Right renal cortex interstitium (tissue), 3 donors: ENCODE measurements at places on chromosomes 4 and X.
A peak's percentile ranks its signal among the peaks of the same experiment; 100 is the strongest.

GRCh38 chrX:118702741-118703140 lies 24.7 kb upstream of the IL13RA1 start:
- no peak for DNase-seq

GRCh38 chr4:105520819-105521790 lies 31.3 kb upstream of the ARHGEF38 start:
- peak; percentile 29 for DNase-seq

DNA sequence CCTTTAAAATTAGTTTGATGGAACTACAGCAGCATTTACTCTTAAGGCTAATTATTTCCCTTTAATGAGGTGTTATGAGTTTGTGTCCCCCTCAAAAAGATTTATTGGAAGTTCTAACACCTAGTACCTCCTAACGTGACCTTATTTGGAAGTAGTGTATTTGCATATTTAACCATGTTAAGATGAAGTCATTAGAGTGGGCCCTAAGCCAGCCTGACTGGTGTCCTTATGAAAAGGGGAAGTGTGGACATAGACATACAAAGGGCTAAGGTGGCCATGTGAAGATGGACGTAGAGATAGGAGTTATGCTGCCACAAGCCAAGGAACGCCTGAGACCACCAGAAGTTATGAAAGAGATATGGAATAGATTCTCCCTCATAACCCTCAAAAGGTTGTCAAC lies 985.4 kb upstream of the INTU start:
- DNase-seq: no peak

DNA sequence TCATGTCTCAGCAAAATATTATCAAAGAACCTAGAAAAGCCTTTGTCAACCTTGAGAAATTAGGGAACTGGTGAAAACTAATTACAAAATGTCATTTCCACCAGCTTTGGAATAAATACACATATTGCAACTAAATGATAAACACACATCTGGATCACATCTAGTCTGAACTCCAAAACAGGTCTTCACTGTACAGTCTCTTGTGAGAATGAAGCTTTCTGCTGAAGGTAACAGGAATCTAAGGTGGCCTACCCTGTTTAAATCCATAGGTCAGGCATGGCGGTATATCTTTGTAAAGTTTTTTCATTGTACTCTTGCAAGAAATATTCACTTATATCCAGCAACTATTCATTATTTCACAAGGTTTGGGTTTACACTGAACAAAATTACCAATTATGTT lies 1.7 kb downstream of the SH3D19 start:
- DNase-seq: no peak

DNA sequence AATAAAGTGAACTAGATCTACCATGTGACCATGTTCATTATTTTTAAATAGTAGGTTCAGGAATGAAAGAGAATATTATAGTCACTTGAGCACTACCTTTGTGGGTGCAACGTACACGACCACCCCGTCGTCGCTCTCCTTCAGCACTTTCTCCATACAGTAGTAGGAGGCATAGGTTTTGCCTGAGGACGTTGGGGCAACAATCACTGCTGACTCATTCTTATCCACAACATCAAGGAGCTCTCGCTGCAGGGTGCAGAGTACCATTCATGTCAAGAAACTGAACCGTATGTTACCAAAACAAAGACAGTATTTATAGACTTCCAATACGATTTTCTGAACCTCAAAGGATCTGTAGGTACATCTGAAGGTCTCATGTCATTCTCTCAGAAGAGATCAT lies 44.7 kb downstream of the DDX60 start:
- no peak for DNase-seq

DNA sequence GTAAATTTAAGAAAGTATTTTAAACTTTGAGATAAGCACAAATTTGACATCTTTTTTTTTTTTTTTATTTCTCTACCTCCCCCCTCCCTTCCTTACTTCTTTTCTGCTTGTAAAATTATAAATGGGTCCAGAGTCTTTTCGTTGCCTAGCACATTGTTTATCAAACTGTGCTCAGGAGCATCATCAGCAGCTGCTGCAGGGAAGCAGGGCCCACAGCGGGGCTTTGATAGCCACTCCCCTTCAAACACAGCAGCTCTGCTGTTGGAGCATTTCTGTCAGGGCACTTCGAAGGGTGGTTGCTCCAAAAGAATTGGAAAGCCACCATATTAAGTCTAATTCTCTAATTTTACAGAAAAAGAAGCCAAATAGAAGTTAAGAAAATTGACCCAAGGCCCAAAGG lies 588.3 kb downstream of the SPRY1 start:
- DNase-seq: no peak

DNA sequence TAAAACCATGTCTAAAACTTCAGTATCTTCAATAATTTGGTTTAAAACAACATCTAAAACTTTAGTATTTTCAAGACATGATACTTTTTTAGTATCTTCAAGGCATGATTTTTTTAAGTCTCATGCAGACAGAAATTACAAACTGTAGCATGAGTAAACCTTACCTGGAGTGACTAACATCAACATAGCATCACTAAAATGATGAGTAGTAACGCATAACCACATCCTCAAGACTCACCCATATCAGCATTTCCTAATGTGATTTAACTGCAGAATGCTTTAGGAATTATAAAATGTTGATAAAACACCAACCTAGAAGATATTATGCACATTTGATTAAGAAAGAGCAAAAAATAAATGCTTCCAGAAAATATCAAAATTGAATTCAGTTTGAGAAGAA lies 19.7 kb upstream of the EDNRA start:
- DNase-seq: no peak

DNA sequence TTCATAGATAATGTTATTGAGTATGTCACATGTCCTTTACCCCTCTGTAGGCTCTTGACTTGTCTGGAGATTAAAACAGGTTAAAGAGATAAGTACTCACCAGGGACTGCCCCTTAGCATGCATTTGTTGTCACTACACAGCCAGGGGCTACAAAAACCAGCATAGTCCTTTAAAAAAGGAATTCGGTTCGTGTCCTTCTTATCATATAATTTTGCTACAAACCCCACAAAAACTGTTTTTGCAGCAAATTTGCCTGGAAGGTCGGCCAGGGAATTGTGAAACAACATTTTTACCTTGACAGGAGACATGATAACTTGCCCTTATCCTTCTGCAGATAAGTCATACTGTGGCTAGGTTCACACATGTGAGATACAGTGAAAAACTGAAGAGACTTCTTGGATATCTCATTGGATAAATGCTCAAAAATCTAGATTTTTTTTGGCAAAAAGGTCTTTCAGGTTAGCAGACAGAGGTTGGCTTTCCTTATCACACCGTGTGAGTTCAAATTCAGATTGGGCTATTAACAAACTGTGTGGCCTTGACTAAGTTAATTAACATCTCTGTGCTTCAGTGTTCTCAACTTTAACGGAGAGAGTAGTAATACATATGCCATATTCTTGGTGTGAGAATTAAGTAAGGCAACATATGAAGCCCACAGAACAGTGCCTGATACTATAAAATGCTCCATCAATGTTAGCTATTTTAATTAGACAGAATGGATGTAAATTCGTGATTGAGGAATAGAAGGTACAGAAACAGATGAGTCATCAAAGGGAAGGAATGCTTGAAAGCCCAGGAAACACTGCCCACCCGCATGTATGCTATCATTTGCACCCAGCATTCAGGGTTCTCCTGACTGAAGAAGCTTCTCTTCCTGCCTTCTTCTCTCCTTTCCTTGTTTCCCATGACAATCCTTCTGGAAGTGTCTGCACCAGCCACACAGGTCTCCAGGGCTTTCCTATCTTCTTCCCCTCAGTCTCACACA lies 30.0 kb downstream of the FAM9C start:
- DNase-seq: no peak

DNA sequence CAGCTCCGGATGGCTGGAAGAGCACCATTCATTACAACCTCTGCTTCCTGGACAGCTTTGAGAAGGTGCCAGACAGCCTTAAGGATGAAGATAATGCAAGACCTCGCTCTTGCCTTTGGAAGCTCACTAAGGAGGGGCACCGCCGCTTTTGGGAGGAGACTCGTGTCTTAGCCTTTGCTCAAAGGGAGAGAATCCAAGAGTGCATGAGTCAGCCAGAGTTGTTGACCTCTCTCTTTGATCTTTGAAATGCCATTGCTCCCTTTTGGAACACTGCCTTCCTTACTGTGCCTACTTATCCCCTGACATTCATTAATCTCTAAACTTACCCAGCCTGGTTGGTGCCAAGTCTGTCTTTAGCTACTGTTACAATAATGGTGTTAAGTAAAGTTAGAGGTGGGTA lies 1.2 kb downstream of the FOXR2 start:
- no peak for DNase-seq

GRCh38 chr4:147707892-147708672 lies 23.8 kb upstream of the ARHGAP10 start:
- DNase-seq: no peak

- DNase-seq: no peak
Measured at GRCh38 chr4:100754751-100755150, 236.9 kb upstream of the EMCN start.

DNA sequence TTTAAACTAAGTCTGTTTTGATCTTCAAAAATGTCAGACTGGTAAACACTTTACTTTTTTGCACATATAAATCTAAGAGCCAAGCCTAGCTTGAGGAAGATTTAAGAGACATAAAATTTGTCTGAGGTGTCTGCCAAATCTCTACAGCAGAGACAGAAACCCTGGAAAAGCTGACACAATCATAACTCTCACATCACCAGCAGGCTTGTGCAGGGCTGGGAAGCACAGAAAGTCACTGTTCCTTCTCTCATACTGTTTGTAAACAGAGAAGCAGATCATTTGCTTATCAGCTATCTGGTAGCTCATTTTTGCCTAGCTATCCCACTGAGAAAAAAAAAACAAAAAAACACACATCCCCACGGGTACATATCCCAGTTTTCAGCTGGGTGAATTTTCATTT lies 7.0 kb downstream of the ENOX2 start:
- DNase-seq: no peak

- DNase-seq: no peak
Measured at GRCh38 chr4:163702736-163703135, 208.2 kb downstream of the TMA16 start.

DNA sequence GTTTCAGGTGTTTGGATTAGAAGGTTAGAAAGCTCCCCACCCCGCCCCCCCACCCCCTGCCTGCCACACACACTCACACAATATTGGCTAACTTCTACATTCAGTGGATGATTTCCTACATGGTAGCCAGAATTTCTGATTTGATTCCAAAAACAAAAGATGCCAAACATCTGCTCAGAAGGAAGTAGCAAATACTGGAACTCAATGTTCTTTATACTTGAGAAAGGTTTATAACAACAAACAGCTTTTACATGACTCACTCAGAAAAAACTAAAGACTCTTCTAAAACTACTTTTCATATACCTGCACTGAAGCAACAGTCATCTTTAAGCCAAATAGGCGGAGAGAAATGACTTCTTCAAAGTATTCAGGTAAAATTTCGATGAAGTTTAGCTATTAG lies 750.5 kb upstream of the POU3F4 start:
- DNase-seq: no peak

- DNase-seq: no peak
Measured at GRCh38 chr4:17236686-17237085, 275.2 kb downstream of the QDPR start.

DNA sequence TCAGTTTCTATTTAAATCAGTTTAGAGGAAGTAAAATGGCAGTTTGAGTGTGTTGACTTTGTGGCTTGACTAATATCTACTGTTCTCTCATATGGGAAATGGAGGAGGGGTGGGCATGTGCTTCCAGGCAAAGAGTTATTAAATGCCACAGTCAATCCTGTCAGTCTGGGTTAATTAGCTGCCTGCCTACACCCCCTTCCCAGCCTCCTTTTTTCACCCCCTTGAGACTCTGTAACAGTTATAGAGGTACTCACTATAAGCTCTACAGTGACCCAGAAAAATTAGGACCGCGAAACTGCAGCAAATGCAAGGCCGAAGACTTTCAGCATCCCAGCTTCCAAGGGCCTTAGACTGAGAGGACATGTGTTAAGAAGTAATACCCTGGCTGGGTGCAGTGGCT lies 165.2 kb downstream of the CORIN start:
- DNase-seq: no peak

DNA sequence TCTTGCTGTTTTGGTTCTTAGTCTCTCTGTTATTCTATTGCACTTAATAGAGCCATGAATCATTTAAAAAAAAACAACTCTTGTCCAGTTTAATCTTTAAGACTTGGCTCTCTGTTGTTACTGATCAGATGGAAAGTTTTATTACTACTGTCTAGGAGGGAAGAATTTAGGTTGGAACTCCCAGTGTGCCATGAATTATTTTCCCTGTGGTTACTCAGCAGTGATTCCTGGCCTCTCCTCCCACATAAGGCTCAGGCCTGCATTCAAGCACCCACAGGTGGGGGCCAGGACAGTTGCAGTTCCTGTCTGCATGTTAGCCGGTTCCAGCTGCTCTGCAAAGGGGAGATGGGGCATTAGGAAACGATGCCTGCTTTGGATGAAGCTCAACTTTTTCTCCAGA lies 29.8 kb upstream of the ESX1 start:
- no peak for DNase-seq

DNA sequence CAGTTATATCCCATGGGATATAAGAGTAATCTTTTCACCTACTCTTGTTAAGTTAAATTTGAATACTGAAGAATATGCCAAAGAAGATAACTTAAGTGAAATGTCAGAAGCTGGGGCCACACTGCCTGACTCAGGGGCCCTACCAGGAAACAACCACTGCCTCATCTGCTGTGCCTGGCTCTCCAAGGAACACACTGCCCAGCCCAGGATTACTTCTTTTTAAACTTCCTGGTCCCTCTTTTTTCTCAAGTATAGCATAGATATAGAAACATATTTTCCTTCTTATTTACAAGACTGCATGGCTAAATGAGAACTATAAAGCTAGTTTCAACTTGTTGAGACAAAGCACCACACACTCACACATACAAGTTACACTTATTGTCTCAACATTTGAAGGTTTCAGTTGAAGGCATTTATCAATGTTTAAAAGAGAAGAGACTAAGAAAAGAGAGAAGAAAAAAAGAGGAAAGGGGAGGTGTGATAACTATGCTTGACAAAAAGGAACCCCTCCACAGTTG lies 45.2 kb downstream of the MAML3 start:
- no peak for DNase-seq

DNA sequence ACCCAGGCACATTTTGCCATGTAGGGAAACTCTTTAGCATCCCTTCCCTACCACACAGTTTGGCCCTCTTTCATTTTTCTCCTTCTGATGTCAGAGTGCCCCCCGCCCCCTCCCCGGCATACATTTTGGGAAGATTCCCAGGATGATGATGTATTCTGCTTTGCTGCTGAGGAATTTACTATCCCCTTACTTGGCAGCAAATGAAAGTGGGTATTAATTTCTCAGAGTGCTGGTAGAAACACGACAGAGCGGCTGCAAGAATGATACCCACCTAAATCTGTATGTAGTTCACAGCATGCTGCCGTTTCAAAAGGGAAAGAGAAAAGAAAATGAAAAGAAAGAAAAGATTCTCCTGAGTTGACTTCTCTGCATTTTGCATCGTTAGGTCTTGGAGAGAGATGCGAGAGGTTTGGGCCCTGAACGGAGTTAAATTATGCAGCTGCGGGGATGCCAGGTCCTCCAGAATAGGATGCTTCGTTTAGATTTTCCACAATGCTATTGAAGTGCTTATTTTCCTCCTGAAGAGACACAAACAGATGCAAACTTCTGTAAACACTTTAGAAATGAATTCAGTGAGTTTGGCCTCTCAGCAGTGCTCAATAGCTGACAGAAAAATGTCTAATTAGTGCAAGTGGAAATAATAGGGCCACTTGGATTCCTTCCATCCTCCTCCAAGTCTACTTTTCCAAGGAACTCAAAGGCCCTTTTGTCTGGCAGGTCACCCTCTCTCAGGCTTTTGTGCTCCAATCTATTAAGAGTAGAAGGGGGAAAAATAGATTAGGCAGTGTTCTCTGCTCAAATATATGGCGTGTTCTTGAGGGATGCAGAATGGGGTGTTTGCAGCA lies 106.2 kb downstream of the ALPK1 start:
- no peak for DNase-seq

- no peak for DNase-seq
Measured at GRCh38 chr4:38656111-38656510, 7.9 kb upstream of the KLF3 start.
